T-helper 22 cell (primary cell): ENCODE measurements at places on chromosomes 12 and 14.

DNA sequence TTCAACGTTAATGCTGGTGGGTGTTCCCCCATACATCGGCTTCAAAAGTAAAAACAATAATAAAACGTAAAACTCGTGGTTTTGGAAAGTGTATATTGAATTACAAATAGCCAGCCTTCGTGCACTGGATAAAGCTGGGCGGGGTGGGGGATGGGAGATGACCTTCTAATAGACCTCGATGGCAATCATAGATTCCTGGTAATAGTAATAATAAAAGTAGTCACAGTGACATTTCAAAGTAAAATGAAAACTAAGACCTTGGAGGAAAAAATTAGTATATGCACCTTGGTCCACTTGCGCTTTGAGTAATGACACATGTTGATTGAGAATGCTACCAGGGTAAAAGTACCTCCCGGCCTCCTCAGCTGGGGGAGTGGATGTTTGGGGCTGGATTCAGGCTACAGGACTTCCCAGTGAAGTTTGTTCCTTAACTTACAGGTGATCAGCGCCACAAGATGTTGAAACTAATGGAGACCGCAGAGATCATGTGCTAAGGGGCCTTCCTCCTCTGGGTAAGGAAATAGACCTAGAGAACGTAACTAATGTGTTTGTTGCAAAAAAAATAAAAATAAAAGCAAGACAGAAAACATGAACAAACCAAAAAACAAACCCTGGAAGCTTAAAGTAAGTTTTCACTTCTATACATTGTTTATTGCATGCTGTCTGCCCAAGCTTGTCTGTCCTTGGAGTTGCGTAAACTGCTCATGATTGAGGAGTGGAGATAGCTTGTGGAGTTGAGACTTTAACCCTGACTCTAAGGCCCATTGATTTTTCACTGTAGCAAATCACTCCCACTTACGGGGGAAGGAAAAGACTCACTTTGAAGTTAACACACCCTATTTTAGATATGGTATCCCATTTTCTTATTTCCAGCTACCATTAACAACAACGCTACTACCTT lies 907 bp upstream of the LRIG3 start:
- no peak for DNase-seq

DNA sequence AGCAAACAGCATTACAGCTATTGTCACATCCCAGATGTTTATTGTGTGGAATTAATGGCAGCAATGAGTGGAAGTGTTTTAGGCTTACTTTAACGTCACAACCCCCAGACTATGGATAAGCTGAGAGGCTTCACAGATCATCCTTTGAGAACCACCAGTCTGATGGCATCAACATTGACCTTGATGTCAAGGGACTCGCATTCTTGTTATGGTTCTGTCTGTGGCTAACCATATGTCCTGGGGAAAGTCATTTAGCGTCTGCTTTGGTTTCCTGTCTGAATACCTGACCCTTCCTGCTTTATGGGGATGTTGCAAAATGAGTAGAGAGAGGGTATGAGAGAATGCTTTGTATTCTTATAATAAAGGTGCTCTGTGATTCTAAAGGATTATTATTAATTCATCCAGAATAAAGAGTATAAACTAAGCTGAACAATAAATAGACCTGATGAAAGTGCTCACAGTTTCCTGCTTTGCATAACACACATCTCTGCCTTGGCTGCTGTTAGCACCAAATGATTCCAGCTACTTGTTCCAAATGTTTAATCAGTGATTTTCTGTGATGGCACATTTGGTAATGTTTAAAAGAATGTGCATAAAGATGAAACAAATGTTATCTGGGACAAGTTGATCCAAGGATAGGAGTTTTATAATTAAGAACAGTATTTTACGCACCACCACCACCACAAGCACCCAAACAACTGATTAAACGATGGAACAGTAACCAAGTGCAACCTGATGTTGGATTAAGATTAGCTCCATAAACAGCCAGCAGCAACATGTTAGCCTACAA lies 116.9 kb upstream of the LRIG3 start:
- no peak for DNase-seq

- no peak for DNase-seq
Observed at GRCh38 chr12:26868447-26869103, 35.6 kb upstream of the ITPR2 start.

DNA sequence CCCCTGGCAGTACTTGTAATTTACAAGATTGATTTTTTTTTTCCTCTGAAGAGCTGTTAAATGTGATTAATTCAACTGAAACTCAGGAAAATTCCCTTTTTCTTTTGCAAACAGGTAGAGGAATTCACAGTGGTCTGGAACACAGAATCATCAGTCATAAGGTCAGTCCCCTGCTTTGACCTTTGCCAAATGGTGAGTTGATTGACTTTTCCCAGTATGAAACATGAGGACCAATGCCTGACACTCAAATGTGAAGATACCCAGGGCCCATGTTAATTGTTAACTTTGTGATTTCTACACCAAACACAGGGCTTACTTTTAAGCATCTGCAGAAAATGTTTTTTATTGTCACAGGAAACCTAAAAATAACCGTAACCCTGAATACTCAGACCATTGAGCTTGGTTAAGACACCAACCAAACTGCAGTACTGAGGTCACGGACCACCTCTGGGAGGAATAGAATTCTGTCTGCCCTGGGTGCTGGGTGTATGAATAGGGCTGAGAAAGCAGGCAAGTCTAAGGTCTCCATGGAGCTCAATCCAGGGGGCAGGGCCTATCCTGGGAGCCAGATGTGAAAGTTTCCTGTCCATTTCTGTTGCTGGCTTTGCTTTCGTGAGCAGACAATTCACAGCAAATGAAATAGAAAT lies 192.4 kb downstream of the TMX1 start:
- no peak for DNase-seq

DNA sequence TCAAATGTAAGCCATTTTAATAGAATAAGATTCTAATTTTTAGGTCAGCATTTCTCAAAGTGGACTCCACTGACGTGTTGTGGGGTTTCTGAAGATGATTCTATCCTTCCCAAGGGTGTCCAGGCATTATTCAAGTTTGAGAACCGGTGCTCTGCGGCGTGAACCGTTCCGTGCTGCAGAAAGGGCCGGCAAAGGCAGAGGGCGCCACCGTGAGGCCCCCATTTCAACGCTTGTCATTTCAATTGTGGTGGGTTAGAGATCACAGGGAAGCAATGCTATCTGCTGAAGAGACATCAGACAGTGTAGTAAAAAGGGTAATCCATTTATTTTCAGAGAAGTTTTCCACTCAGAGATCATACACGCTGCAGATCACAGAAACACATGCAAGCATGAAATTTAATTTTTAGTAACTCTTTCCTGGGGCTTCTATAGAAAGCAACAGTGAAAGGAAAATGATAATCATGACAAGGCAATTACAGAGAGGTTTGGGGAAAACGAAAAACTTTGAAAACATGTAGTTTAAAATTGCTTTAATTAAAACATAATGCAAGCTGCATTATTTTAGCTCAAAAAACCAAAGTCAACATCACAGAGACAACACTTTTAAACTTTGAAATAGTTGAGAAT lies 201.7 kb downstream of the EXOC5 start:
- no peak for DNase-seq

DNA sequence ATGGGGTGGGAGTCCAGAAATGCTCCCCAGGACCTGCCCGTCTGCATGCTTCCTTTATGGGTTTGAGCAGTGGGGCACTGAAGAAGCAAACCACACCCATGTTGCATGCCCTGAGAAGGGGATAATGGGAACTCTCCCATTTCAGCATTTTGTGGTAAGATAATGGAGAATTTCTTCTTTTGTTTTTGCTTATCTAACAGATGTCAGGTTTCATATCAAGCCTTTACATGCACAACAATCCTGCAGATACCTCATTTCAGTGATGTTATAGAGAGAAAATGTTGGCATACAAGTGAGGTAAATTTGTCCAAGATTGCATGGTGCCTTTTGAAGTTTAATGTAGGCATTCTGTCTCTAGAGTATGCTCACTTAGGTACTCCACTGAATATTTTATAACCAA lies 177.0 kb downstream of the ALX1 start:
- DNase-seq = no peak

DNA sequence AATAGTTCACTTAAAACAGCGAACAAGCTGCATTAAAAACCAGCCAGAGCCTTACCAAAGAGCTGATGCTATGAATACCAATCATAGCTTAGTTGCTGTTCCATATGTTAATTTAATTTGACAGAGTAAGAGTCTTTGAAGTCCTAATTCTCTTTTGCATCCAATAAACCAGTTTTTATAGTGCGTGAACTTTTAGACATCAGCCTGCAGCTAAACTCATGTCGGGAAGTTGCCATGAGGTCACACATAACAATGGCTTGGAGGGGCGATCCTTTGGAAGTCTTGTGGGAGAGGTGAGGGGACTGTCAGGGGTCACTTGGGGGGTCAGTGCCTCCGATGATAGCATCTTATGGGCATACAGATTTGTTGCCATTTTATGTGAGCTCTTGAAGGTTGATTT lies 81.7 kb downstream of the HMGA2 start:
- DNase-seq = no peak

DNA sequence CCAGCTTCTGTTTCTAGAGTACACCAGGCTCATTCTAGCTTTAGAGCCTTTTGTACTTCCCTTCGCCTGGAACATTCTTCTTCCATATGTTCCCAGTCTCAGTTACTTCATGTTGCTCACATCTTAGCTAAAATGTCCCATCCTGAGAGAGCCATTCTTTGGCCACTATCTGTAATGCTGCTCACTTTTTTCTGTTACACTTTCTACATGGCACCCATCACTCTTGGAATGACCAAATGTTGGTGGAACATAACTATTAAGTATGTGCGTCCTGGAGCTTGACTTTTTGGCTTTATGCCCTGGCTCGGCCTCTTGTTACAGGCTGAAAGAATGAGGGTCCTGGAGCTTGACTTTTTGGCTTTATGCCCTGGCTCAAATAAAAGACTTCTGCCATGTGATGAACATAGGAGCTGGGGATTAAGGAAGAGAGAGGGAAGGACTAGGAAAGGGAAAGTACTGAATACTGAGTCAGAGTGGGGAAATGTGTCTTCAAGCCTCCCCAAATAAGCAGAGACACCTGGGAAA lies 442.9 kb upstream of the ATP2B1 start:
- no peak for DNase-seq

GRCh38 chr12:100724071-100724470 lies 70.5 kb upstream of the ANO4 start:
- no peak for DNase-seq

DNA sequence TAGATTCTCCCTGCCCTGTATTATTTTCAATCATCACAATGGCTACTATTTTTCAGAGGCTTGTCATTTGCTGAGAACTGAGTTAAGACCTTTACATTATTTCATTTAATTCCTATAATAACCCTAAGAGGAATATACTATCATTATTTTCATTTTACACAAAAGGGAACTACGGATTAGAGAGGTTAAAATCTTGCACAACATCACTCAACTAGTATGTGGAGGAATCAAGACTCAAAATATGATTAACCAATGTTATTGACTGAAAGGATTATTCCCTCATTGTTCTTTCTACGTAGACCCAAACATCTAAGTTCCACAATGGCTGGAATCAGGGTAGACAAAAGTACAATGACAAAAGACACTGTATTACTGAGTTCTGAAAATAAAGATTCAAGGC lies 45.0 kb downstream of the GPR65 start:
- no peak for DNase-seq

GRCh38 chr12:64890873-64891468 lies 66.5 kb downstream of the TBC1D30 start:
- no peak for DNase-seq

DNA sequence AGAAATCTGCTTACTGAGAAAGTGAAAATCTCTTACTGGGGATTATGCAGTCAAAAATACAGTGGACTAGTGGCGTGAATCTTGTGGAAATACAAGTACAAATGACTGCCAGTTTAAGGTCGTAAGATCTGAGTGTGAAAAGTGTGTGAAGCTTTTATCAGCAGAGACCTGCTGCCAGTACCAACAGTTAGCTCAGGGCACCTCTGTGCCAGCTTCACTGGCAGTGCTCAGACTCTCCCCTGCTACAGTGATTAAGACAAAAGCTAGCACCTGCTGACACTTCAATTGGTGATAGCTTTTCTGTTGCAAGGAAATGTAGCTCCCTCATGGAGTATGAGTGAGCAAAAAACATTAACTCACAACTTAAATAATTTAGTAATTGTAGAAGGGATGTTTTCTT lies 185.1 kb downstream of the ANO6 start:
- no peak for DNase-seq

- no peak for DNase-seq
Observed at GRCh38 chr12:124179936-124180607, 114.8 kb upstream of the RFLNA start.

- no peak for DNase-seq
Observed at GRCh38 chr14:105199093-105199492, 18.0 kb upstream of the NUDT14 start.

DNA sequence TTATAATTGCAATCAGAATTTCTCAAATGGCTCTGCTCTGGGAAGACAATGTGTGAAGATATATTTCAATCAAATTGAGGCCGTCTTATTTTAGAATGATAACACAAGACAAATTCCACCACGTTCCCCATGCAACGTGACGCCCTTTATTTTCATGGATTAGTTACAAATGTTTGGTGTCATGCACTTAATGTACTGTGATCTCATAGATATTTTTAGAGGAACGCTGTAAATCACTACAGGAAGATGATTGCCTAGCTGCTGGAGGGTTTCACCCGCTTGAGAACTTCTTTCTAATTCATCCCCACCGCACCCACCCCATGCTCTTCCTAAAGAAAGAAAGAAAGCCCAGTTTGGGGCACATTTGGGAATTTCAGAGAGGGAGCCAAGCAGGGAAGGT lies 117.2 kb downstream of the PLXNC1 start:
- no peak for DNase-seq

- no peak for DNase-seq
Observed at GRCh38 chr14:23641180-23641914, 5.2 kb downstream of the DHRS2 start.

GRCh38 chr12:124004233-124004875 lies 31.3 kb downstream of the ZNF664 start:
- no peak for DNase-seq

- no peak for DNase-seq
Observed at GRCh38 chr14:54686219-54686870, 119.4 kb downstream of the SAMD4A start.

- DNase-seq = no peak
Observed at GRCh38 chr14:91599994-91600393, 89.9 kb upstream of the PPP4R3A start.

- DNase-seq = no peak
Observed at GRCh38 chr14:29654901-29655550, 272.6 kb downstream of the PRKD1 start.

DNA sequence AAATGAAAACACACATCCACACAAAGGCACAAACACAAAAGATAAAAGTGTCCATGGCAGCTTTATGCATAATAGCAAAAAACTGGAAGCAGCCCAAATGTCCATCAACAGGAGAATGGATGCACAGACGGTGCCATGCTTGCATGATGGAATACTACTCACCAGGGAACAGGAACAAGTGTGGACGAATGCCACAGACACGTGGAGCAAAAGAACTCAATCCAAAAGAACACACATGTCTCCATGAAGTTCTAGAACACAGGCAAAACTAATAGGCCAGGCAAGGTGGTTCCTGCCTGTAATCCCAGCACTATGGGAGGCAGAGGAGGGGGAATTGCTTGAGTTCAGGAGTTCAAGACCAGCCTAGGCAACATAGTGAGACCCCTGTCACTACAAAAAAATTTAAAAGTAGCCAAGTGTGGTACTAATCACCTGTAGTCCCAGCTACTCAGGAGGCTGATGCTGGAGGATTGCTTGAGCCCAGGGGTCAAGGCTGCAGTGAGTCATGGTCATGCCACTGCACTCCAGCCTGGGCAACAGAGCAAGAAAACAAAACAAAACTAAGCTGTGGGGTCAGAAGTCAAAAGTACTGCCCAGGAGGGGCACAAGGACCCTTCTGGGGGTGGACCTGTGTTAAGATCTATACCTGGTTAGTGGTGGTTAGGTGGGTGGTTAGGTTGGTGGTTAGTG lies 7.3 kb upstream of the TMEM119 start:
- no peak for DNase-seq

GRCh38 chr12:60394665-60395064 lies 798.8 kb downstream of the SLC16A7 start:
- DNase-seq = no peak
